Heart right ventricle (tissue), 16 donors: ENCODE measurements at places on chromosomes 1 and 21. TPM values are rescaled to one million over a fixed set of nuclear protein-coding genes. Genes with fewer than 3 reads are reported as not detected.

- no peaks in the 10 kb centered on the region for H3K27me3 ChIP-seq
- DNase-seq = no peak
- H3K4me3 ChIP-seq = no peak overlapping the region
- no peaks in the 10 kb centered on the region for H3K4me1 ChIP-seq
- peak overlapping the region; percentile 41 for H3K27ac ChIP-seq
These were observed 78.0 kb downstream of the HLX start for GRCh38 chr1:220957233-220957605.

GRCh38 chr1:25197235-25197975 lies 34.9 kb downstream of the SYF2 start:
- H3K27ac ChIP-seq = no peak overlapping the region
- H3K36me3 ChIP-seq = no peaks in the 10 kb centered on the region
- H3K4me1 ChIP-seq = peaks cover 21% of the 10 kb centered on the region
- no peak overlapping the region for H3K4me3 ChIP-seq
- H3K27me3 ChIP-seq = peaks cover 24% of the 10 kb centered on the region

- no peak overlapping the region for H3K4me3 ChIP-seq
- no peaks in the 10 kb centered on the region for H3K36me3 ChIP-seq
- H3K4me1 ChIP-seq = no peaks in the 10 kb centered on the region
These were observed 686.5 kb upstream of the ADGRL2 start for GRCh38 chr1:81114191-81114590.

- no peaks in the 10 kb centered on the region for H3K36me3 ChIP-seq
- H3K27ac ChIP-seq = no peak overlapping the region
- no peak for DNase-seq
- H3K27me3 ChIP-seq = no peaks in the 10 kb centered on the region
- peaks cover 9% of the 10 kb centered on the region for H3K4me1 ChIP-seq
These were observed 25.2 kb upstream of the HMGN1 start for GRCh38 chr21:39374046-39374445.

- no peak overlapping the region for H3K27ac ChIP-seq
- H3K36me3 ChIP-seq = peaks cover 46% of the 10 kb centered on the region
- H3K4me1 ChIP-seq = no peaks in the 10 kb centered on the region
- no peaks in the 10 kb centered on the region for H3K27me3 ChIP-seq
- H3K4me3 ChIP-seq = no peak overlapping the region
- DNase-seq = no peak
These were observed 18.1 kb downstream of the LRIF1 start for GRCh38 chr1:110945626-110946025.

- H3K4me3 ChIP-seq = no peak overlapping the region
- no peak for DNase-seq
These were observed 143.3 kb downstream of the PLXNA2 start for GRCh38 chr1:208100906-208101305.

GRCh38 chr1:240413732-240414131 lies 198.2 kb downstream of the GREM2 start:
- no peaks in the 10 kb centered on the region for H3K36me3 ChIP-seq
- H3K4me1 ChIP-seq = no peaks in the 10 kb centered on the region
- no peak for DNase-seq
- no peak overlapping the region for H3K4me3 ChIP-seq
- H3K27ac ChIP-seq = no peak overlapping the region
- no peaks in the 10 kb centered on the region for H3K27me3 ChIP-seq

DNA sequence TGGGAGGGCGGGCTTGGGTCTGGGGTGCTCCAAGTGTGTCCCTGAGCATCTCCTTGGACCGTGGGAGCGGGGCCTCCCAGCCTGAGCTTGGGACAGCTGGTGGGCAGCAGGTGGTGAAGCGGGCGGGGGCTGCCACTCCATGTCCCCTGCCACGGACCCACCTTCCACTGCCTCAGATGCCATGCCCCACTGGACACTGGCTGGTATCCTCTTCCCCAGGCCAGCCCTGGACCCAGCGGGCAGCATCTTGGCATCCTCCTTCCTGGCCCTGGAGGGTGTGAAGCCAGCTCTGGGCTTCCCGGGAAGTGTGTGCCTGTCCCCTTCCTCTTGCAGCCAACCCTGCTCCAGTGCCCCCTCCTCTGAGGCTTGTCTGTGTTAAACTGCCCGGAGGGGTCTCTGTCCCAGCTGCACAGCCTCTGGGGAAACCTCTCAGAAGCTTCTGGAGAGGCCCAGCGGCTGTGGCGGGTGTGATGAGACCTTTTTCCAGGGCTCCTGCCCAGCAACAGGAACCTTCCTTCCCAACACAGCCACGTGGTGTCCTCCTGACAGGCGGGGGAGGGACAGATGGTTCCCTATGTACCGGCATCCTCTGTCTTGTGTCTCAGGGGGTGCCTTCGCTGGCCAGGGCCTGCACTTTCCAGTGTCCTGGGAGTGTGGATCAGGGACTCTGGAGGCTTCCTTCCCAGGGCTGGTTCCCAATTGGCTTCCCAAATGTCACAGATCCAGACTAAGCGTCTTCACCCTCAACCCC lies 81.6 kb upstream of the DISP3 start:
- H3K27ac ChIP-seq = no peak overlapping the region
- H3K36me3 ChIP-seq = no peaks in the 10 kb centered on the region
- peaks cover 63% of the 10 kb centered on the region for H3K27me3 ChIP-seq
- H3K4me1 ChIP-seq = no peaks in the 10 kb centered on the region

DNA sequence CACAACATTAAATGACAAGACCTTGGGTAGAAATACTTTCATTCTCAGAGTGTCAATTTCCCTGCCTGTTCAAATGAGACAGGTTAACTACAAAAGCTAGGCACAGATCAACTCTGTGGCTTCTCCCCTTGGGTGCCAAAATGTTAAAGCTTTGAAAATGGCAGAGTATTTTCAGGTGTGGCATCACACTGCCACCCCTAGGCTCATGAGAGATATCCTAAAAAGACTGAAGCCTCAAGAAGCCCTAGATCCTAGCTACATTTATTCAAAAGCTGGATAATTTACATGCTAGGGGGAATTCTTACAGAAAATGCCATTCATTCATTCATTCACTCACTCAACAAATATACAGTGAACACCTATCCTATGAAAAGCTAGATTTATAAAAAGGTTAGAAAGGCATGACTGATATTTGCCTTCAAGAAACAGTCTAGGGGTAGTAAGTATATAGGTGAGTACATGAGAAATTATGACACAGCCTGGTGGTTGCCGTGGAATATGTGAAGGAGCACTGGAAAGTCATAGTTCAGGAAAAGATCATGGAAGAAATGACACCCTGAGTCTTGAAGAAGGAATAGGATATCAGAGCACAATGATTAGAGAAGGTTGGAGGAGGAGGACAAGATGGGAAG lies 15.9 kb upstream of the RAB4A start:
- no peak for DNase-seq
- H3K4me1 ChIP-seq = no peaks in the 10 kb centered on the region
- H3K27ac ChIP-seq = no peak overlapping the region
- H3K4me3 ChIP-seq = no peak overlapping the region

DNA sequence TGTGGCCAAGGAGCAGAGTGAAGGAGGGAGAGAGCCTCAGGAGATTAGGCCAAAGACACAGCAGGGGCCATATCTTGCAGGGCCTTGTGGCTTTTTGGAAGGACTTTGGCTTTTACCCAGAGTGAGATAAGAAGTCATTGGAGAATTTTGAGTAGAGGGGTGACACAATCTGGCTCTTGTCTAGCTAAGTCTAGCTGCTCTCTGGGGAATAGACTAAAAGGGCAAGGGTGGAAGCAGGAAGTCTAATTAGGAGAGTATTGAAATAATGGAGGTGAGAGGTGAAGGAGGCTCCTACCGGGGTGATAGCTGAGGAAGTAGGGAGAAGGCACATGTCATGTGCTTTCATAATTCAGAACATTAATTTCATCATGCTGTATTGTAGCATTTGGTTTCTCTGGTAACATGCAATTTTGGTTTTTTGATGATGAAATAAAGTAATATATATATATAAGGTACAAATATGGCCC lies 34.3 kb upstream of the KCNA3 start:
- H3K4me3 ChIP-seq = no peak overlapping the region
- H3K4me1 ChIP-seq = no peaks in the 10 kb centered on the region
- DNase-seq = no peak
- no peaks in the 10 kb centered on the region for H3K36me3 ChIP-seq
- H3K27ac ChIP-seq = no peak overlapping the region
- no peaks in the 10 kb centered on the region for H3K27me3 ChIP-seq

DNA sequence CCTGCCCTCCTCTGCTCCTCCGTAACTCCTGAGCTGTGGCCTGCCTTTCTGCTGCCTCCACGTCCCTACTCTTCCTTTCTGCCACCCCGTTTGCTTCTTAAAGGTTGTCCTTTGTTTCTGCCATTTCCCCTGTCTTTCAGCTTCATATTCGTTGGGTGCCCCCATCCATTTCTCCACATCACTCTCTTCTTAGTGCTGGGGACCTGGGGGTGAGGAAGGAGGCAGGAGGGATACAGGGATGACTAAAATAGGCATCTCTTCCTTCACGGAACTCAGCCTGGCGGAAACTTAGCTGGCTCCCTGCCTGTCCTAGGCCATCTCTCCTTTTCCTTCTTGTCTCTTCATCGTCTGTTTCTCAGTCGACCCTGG lies 67.0 kb upstream of the CD1D start:
- peak overlapping the region; percentile 51 for H3K4me3 ChIP-seq
- H3K4me1 ChIP-seq = peaks cover 19% of the 10 kb centered on the region
- no peak overlapping the region for H3K27ac ChIP-seq
- no peaks in the 10 kb centered on the region for H3K36me3 ChIP-seq
- no peak for DNase-seq

DNA sequence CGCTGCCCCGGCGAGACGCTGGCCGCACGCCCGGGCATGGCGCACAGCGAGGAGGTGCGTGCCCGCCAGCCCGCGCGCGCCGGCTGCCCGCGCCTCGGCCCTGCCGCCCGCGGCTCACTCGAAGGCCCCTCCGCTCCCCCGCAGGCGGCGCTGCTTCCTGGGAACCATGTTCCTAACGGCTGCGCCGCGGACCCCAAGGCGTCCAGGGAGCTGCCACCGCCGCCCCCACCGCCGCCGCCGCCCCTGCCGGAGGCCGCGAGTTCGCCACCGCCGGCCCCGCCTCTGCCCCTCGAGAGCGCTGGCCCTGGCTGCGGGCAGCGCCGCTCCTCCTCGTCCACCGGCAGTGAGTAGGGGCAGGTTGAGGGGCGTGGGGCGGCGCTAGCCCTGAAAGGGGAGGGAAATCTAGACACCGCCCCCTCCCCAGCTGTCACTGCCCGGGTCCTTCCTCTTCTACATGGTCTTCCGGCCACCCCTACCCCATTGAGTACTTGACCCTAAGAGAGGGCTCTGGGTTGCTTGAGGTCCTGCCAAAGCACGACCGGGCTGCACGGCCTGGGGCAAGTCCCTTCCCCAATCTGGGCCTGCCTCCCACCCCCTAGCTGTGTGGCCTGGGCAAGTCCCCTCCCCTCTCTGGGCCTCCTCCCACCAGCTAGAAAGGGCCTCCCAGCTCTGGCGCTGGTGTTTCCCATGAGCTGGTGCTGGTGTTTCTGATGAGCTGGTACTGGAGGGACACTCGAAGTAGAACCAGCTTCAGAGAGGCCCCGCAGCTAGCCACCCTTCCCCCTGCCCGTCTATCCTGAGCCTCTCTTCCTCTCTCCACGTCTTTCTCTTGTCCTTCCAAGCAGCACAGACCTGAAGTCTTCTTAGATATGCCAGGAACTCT lies 17.0 kb downstream of the TNFRSF25 start:
- DNase-seq = no peak
- H3K4me3 ChIP-seq = no peak overlapping the region
- H3K36me3 ChIP-seq = no peaks in the 10 kb centered on the region
- H3K27me3 ChIP-seq = peaks cover 84% of the 10 kb centered on the region

DNA sequence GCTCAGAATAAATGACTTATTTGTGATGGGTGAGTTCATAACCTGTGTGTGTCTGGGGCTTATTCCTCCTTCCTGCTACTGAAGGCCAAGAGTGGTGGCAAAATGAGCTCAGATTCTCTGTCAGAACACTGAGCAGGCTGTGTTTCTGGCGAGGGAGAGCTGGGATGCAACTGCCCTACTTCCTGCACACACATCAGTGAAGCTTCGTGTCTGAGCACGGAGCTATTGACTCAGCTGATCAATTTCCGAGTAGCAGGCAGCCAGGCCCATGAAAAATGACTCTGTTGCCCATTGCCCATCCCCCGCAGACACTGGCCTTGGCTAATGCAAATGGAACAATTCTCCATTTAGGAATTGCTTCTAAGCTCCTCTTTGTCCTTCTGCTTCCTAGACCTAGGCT lies 27.7 kb downstream of the TNR start:
- H3K4me3 ChIP-seq = no peak overlapping the region
- H3K27ac ChIP-seq = no peak overlapping the region
- no peaks in the 10 kb centered on the region for H3K4me1 ChIP-seq
- no peak for DNase-seq

- no peaks in the 10 kb centered on the region for H3K27me3 ChIP-seq
- DNase-seq = no peak
- no peak overlapping the region for H3K27ac ChIP-seq
- no peaks in the 10 kb centered on the region for H3K36me3 ChIP-seq
These were observed 156.3 kb downstream of the SMYD3 start for GRCh38 chr1:246350745-246351144.

DNA sequence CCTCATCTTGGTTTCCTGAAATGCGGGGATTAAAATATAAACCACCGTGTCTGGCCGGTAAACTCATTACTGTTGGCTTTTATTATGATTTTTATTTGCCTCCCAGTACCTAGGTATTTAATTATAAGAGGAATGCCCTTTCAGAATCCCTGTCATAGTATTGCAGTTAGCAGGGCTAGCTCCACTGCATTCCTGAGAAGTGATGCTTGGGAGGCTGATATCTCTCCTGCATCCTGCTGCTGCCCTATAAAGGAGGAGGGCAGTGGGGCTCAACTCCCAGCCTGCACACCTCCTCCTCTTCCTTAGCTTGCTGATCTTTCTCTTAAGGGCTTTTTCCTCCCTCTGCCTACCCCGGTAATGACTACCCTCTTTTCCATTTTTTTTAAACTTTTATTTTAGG lies 19.9 kb upstream of the DISC1 start:
- peaks cover 19% of the 10 kb centered on the region for H3K4me1 ChIP-seq
- no peak overlapping the region for H3K4me3 ChIP-seq
- no peak for DNase-seq
- no peak overlapping the region for H3K27ac ChIP-seq
- H3K36me3 ChIP-seq = no peaks in the 10 kb centered on the region
- H3K27me3 ChIP-seq = no peaks in the 10 kb centered on the region

DNA sequence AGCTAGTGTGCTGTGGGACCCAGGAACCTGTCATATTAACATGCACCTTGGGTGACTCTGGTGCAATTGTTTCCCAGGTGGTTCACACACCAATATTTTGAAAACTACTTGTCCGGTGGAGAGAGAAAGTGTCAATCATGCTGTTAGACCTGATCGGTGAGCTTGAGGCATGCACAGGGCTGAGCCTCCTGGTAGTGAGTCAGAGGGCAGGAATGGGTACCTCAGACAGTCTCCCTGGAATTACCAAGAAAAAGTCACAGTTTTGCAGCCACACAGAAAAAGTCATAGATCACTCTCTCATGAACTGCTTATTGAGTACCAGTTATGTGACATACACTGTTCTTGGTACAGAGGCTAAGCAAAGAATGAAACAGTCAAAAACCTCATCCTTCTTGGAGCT lies 140.1 kb upstream of the NFIA start:
- no peak overlapping the region for H3K4me3 ChIP-seq
- no peak overlapping the region for H3K27ac ChIP-seq
- DNase-seq = no peak
- no peaks in the 10 kb centered on the region for H3K36me3 ChIP-seq
- H3K27me3 ChIP-seq = no peaks in the 10 kb centered on the region

The LY9 gene
- not detected for total RNA-seq

The UBE2U gene
- 3.0 TPM for total RNA-seq

The EPHA10 gene
- 0.15 TPM for total RNA-seq

The RPL5 gene
- 575 TPM for total RNA-seq

The FTCD gene
- 1.8 TPM for total RNA-seq

The ATP6V1G3 gene
- total RNA-seq = not detected

The KRTAP15-1 gene
- total RNA-seq = not detected

The ARMH1 gene
- total RNA-seq = not detected

The TDRD5 gene
- not detected for total RNA-seq

The KRTAP13-3 gene
- total RNA-seq = not detected

The ESRRG gene
- 36.1 TPM for total RNA-seq

The PROK1 gene
- total RNA-seq = not detected

The CCDC30 gene
- total RNA-seq = 1.1 TPM

The VSIG8 gene
- not detected for total RNA-seq

The AMY2B gene
- 26.9 TPM for total RNA-seq

The TAS1R1 gene
- total RNA-seq = not detected
